M059J (cell line): ENCODE measurements at places on chromosomes 16 and 17. TPM values are rescaled to one million over a fixed set of nuclear protein-coding genes. Genes with fewer than 3 reads are reported as not detected.

DNA sequence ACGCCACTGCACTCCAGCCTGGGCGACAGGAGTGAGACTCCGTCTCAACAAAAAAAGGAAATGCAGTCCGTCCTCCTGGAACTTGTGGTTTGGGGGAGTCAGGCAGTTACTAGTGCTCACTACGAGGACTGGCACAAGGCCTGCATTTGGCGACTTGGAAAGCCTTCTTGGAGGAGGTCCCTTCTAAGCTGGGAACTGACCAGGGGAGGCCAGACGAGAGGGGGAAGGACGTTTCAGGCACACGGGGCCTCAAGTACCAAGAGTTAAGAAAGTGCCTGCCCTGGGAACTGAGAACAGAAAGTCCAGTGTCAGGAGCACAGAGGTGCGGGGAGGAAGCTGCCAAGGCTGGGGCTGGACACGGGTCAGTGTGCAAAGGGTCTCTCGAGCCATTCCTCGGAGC is 89.9 kb downstream of the ABR start:
- DNase-seq = no peak

- no peak for DNase-seq
Observed at GRCh38 chr16:28126684-28127620, 63.4 kb upstream of the GSG1L start.

DNA sequence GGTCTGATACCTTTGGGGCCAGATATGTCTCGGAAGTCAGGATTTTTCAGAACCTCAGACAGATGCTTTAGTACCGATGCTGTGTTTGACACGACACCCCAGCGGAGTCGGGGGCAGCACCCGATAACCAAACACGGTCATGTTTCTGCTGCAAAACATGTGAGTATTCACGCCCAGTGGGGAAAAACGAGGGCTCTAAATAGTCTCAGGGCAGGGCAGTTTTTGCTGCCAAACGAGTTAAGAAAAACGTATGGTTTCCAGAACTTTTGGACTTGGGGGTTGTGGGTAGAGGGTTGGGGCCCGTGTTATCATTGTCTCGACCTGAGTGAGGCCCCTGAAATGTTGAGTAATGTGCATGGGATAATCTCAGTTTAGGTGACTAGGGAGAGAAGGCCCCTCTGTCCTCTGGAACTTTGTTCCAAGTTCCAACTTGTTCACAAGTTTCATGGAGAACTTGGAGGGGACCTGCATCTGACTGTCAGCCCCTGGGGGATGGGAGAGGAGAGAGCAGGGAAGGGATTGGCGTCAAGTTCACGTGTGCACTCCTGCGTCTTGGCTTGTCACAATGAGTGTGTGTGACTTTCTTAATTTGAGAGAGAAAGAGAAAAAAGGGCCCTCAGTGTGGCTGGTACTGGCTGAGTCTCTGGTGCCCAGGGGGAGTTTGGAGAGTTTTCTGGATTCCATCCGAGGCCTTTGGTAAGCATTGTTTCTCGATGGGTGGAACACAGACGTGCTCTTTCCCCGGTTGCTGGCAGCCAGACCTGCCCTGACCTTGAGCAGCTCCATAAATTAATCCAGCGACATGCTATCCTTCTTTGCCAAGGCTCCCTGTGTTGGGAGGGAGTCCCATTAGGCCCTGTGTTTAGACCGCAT is 83.9 kb upstream of the CIBAR2 start:
- no peak for DNase-seq

DNA sequence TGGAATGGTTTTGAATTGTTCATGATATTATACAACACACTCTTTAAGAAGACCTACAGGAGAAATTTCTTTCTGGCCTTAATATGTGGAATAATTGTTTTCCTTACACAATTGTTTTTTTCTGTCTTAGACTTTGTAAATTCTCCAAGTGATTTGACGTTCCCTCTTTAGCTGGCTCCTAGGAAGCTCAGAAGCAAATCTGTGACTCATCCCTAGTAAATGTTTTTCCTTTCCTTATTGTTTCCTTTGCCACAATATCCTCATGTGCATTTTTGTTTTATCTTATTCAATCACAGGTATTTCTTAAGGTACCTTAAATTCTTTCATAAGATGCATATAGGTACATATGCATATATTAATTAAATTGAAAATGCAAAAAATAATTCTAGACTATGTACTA is 13.5 kb downstream of the KIAA0753 start:
- peak; percentile 34 for DNase-seq

GRCh38 chr16:64380751-64381150 is 741.1 kb downstream of the CDH11 start:
- DNase-seq = no peak

DNA sequence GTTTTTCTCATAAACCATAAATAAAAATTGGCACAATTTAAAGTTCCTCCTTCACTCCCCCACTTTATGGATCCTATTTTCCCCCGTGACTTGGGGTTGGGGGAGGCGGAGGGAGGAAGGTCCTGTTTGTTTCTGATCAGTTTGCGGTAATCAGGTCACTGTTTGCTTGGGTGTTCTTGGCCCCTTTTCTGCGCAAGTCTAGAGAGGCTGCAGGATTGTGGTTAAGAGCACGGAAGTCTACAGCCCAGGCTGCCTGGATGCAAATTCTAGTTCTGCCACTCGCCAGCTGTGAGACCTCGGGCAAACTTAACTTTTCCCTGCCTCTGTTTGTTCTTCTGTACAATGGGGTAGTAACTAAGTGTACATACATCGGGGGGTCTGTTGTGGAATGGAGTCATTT is 12.1 kb downstream of the ATP2C2 start:
- no peak for DNase-seq

- DNase-seq = no peak
Observed at GRCh38 chr17:17075125-17075781, 33.0 kb downstream of the MPRIP start.

GRCh38 chr17:28612936-28613872 is 781 bp downstream of the RSKR start:
- peak; percentile 39 for DNase-seq

GRCh38 chr16:11211977-11212797 is 43.8 kb downstream of the SOCS1 start:
- no peak for DNase-seq

GRCh38 chr17:32518646-32519227 is 31.9 kb downstream of the CDK5R1 start:
- no peak for DNase-seq

GRCh38 chr16:8878523-8878911 is 3.6 kb upstream of the LITAFD start:
- peak; percentile 91 for DNase-seq

DNA sequence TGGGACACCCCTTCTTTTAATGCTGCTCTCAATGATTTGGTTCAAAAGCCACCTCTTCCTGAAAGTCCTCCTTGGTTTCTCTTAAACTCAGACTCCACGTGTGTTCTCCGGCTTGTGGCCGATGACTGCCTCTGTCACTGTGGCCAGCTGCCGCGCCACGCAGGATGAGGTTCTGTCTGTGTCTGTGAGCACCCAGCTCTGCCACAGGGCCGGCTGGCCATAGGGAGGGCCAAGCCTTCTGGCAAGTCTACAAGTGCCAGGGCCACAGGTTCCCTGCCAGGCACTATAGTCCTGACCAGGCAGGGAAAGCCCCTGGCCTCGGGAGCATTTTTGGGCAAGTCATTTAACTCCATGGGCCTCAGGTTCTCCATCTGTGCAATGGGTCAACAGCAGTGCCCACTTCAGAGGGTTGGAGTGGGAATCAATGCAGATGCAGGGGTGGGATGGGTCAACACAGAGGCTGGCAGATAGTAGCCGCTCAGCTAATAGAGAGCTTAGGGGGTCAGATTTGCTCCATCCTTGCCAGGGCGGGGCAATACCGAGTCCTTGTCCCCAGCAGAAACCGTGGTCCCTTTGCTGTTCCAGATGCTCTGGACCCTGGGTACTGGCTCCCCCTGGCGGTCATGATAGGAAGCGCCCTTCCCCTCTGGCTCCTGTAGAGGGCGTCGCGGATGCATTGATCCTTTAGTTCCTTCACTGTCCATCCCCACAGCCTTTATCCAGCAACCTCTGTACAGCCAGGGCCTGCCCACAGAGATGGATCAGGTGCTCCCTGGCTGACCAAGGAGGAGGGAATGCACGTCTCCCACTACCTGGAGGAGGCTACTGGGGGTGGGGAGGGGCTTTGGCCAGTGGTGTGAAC is 19.3 kb upstream of the ADGRG3 start:
- DNase-seq = peak; percentile 80

DNA sequence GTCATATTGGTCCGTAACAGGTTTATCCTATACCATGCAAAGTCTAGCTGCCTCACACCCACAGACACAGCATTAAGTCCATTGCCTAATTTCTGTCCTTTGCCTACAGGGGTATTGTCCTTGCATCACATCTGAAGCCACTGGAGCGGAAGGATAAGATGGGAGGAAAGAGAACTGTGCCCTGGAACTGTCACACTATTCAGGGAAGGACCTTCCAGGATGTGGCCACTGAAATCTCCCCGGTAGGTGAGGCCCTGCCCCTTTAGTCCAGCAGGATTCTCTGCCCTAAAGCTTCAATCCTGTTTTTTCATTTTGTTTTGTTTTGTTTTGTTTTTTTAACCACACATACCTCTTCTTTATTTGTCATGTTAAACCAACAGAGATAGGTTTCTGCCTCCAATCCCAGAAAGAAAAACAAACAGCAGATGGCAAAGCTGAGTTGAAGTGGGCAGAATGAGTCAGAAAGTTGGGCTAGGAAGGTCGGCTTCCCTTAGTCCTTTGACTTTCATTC is 2.2 kb upstream of the EFTUD2 start:
- peak; percentile 95 for DNase-seq

- DNase-seq = no peak
Observed at GRCh38 chr16:662095-662494, 5.8 kb upstream of the RHOT2 start.

DNA sequence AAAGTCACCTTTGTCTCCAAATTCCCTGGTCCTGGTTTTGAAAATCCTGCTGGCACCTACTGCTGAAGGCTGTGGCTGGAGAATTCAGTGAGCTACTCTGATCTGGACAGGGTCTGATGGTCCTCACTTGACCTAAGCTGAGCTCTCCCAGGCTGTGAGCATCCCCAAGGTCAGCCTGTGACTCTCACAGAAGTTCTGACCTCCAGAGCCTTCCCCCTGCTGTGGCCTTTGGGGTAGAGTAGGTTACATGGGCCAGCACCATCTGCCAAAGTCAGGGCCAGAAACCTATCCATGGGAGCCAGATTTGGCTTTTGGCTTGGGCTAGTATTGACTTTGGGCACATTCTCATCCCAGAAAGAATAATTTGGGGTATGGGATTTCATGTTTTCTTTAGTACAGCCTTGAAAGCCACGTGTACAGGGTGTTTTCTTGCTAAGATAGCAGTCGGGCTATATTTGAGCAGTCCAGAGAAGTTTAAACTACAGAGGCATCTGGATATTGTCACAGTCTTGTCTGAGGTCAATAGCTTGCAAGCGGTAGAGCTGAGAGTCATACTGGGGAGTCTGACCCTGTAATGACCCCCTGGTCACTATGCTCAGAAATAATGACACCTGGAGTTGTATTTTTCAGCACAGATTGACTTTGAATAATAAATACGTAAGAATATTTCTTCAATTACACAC is 6.2 kb upstream of the AGRP start:
- DNase-seq = no peak

GRCh38 chr16:73006026-73006425 is 41.9 kb downstream of the ZFHX3 start:
- no peak for DNase-seq

- DNase-seq = peak; percentile 81
Observed at GRCh38 chr16:54928411-54929089, 2.1 kb upstream of the IRX5 start.

DNA sequence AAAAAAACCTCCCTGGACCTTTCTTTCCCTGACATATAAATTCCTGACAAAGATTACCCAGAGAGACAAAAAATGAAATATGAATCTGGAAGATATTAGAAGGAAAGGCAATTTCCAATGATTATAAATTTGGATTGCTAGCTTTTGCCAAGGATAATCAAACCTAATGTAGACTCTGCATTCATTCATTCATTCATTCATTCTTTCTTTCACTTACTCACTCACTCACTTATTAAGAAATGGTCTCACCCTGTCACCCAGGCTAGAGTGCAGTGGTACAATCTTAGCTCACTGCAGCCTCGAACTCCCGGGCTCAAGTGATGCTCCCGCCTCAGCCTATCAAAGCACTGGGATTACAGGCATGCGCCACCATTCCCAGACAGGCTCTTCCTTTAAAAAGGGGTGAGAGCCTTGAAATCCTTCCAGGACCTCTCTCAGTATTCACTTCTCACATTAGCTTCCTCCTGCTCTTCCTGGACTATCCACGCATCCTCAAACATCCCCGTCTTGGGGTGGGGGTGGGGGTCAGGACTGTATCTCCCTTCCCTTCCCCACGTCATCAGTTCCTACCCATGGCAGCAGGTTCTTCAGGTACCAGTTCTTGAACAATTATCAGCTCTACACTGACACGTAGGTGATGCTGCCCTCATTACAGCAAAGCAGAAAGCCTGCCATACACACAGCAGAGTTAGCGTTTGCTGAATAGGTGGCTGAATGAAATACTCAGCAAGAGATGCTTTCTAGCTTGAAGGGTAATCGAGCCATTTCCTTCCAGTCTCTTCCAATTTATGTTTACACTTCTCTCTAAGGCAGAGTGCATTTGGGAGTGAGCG is 19.8 kb downstream of the PRPSAP1 start:
- no peak for DNase-seq

GRCh38 chr16:83433201-83433600 is 374.6 kb upstream of the HSBP1 start:
- DNase-seq = peak; percentile 29

DNA sequence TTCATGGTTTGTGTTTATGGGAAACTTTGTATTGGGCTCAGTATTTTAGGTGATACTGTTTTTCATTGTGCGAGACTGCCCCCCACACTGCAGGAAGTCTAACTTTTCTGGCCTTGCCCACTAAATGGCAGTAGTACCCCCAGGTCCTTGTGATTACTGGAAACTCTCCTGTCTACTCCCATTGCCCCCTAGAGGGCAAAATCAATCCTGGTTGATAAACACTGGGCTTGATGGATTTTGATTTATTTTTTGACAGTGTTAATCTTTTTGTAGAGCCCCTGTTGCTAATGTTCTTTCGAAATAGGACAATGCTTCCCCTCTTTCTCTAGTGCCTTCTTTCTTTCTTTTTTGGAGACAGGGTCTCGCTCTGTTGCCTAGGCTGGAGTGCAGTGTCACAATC is 15.5 kb downstream of the METTL9 start:
- DNase-seq = no peak

DNA sequence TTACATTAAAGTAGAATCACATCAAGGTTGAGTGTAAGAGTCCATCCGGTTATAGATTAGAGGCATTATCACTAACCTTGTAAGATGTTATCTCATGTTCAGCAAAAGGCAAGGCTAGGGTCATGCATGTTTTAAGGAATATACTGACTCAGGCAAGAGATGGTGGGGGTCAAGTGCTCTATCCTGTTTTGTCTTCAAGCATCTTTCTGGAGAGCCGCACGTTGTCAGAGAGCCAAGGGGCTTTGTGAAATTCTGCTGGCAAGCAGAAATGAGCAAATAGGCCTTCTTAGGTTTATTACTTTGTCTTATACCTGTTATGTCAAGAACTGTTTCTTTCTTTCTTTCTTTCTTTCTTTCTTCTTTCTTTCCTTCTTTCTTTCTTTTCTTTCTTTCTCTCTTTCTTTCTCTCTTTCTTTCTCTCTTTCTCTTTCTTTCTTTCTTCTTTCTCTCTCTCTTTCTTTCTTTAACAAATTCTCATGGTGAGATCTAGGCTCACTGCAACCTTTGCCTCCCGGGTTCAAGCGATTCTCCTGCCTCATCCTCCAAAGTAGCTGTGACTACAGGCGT is 47.3 kb upstream of the IL34 start:
- DNase-seq = no peak

PRKCB gene
- total RNA-seq = not detected in 2 replicates

AKTIP gene
- 22.4 and 35.6 TPM in 2 replicates for total RNA-seq

OMG gene
- not detected in 2 replicates for total RNA-seq

GAS2L2 gene
- not detected in 2 replicates for total RNA-seq

HSD17B1 gene
- 0.54 TPM in 1 of 2 replicates, not detected in the other for total RNA-seq

C16orf74 gene
- 3.0 and 4.2 TPM in 2 replicates for total RNA-seq

RHBDL1 gene
- 0.15 TPM in 1 of 2 replicates, not detected in the other for total RNA-seq

SLC6A2 gene
- total RNA-seq = not detected in 2 replicates
